ENCODE measurements at places on chromosomes 13 and 19. TPM values are rescaled to one million over a fixed set of nuclear protein-coding genes. Genes with fewer than 3 reads are reported as not detected.

The CYP2A7 gene
- polyA plus RNA-seq: 0.49 TPM

The ZNF888 gene
- polyA plus RNA-seq: 12.8 TPM

The NKPD1 gene
- polyA plus RNA-seq: 0.18 TPM

The DUXA gene
- polyA plus RNA-seq: not detected

The LGI4 gene
- polyA plus RNA-seq: 2.8 TPM

The C19orf67 gene
- polyA plus RNA-seq: not detected
